ENCODE measurements at places on chromosomes 1 and 21. TPM values are rescaled to one million over a fixed set of nuclear protein-coding genes. Genes with fewer than 3 reads are reported as not detected.

Gene HMGN1
- 225 TPM for total RNA-seq

Gene TMEM54
- total RNA-seq, result 20.3 TPM

Gene PAPPA2
- total RNA-seq, result 0.31 TPM

Gene CD101
- total RNA-seq, result 0.31 TPM

Gene HS2ST1
- total RNA-seq, result 17.4 TPM

Gene ITSN1
- 43.3 TPM for total RNA-seq

Gene OMA1
- total RNA-seq, result 17.8 TPM

Gene LIN28A
- total RNA-seq, result not detected

All from aortic smooth muscle cell (primary cell).